A172 (cell line): ENCODE measurements at places on chromosomes 3 and 15. TPM values are rescaled to one million over a fixed set of nuclear protein-coding genes. Genes with fewer than 3 reads are reported as not detected.

GRCh38 chr15:69314131-69314530, 15.4 kb downstream of the PAQR5 start:
- no peak for DNase-seq

DNA sequence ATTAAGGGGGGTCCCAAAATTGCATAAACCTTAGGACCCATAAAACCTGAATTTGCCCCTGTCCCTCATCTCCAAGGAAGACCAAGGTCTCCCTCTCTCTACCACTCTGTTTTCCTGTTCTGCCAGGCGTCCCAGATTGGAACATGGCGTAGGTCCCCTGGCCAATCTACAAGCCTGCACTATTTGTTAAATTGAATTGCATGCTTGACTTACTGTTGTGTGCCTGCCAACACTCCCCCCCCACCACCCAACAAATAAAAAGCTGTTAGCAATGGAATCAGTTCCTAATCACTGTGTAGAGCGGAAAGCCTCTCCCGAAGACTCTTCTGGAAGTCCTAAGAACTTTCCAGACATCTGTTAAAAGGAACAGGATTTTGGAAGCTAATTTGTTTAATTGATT, 11.7 kb downstream of the CTXND1 start:
- no peak for DNase-seq

DNA sequence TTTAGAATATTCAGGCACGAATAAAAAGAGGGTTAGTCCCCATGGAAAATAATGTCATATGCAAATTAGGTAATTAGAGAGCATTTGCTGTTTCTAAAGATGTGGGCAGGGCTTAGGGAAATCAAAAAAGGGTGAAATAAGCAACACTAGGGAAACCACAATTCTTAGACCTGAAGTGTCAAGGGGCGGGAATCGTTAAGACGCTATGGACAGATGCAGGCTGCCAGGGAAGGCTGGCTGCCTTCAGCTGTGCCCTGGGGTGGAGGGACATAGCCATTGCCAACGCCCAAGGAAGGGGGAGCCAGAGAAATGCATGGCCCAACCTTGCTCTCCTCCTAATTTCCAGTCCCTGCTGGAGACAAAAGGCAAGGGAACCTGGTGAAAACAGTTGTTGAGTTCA, 141.7 kb upstream of the PROK2 start:
- no peak for DNase-seq

DNA sequence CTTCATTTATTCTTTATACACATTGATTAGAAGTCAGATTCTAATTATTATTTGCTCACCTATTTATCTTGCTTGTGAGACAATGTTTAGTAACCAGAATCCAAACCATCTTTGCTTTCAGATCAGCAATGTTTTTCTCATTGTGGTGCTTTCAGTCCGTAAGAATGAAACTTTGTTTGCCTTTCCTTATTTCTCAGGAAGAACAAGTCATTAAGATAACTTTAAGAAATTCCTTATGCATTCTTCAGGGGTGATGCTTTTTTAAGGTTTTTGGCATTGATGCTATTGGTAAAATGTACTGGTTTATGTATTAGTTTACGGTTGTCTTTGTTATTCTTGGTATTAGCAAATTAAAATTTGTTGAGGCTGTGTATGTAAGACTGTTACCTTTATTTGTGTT, 120.8 kb upstream of the POU1F1 start:
- peak; percentile 10 for DNase-seq

- DNase-seq: peak; percentile 84
Measured at GRCh38 chr3:100045696-100046095, 68.6 kb downstream of the FILIP1L start.

DNA sequence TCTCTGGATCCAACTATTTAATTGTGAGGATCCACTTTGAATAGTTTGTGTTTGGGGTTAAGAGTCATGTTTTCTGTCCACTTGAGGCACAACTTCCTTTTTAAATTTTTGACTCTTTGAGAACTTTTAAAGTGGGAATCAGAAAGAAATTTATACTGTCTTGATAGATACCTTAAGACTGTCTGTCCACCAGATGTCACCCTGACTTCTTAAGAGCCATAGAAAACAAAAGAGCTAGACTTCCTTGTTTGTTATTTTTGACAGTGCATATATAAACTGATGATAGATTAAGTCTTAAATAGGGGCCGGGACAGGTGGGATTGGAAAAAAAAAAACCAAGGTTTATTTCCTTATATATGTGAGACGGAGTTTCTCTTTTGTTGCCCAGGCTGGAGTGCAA, 52.1 kb upstream of the WDR72 start:
- no peak for DNase-seq

DNA sequence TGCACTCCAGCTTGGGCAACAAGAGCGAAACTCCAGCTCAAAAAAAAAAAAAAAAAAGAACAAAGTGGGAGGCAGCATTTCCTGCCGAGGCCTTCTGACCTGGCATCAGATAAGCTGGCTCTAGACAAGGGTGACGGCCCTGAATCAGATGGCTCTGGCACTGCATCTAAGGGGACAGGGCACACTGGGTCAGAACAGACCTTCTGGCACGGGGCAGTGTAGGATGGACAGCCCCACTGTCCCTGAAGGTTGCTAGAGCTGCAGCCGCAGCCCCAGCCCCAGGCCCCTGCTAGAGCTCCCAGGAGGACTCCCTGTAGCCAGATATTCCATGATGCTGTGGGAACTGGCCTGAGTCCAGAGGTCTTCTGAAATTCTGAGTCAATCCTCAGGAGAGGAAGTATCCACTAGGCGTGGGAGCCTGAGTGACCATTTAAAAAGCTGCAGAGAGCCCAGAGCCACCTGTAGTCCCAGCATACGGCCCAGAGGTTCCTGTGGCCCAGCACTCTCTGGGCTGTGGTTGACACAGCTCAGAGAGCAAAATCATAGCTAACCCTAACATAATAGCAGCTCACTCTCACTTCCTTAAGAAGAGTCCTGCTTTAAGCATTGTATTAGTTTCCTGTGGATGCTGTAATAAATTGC, 69.2 kb upstream of the MFGE8 start:
- peak; percentile 70 for DNase-seq

The TIGIT gene
- not detected in 2 replicates for total RNA-seq

DNA sequence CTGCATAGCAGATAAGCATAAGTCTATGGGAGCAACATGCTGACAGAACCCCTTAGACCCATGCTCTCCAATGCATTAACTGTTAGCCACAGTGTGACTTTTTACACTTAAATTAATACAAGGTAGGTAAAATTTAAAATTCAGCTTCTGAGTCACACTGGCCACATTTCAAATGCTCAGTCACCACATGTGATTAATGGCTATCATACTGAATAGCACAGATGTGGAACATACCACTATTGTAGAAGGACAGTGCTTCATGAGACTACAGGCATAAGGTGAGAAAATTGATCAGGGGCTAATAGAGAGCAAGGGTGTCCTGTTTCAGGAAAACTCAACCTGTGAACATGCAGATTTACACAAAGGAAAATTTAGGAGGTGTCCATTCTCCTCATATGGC, 357.0 kb upstream of the SEMA6D start:
- no peak for DNase-seq
